ENCODE measurements at places on chromosomes 16 and 17.

- DNase-seq: no peak
Observed at GRCh38 chr16:85924675-85925074, 25.7 kb downstream of the IRF8 start.

DNA sequence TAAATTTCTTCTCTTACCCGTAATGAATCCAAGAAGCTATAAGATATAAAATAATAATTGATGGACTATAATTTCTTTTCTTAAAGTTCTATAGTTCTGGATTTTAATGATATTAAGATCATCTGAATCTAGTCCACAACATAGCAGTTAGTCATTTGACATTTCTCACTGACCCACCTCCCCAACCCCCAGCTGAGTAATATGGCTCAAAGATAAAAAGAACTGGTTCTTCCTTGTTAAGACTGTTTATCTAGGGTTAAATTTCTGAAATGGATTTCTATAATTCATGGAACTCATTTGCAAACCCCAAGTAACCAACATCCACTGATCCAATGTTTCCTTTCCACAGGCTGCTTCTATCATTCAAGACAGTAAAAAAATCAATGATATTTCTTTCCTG, 133.9 kb upstream of the SOX9 start:
- no peak for DNase-seq

DNA sequence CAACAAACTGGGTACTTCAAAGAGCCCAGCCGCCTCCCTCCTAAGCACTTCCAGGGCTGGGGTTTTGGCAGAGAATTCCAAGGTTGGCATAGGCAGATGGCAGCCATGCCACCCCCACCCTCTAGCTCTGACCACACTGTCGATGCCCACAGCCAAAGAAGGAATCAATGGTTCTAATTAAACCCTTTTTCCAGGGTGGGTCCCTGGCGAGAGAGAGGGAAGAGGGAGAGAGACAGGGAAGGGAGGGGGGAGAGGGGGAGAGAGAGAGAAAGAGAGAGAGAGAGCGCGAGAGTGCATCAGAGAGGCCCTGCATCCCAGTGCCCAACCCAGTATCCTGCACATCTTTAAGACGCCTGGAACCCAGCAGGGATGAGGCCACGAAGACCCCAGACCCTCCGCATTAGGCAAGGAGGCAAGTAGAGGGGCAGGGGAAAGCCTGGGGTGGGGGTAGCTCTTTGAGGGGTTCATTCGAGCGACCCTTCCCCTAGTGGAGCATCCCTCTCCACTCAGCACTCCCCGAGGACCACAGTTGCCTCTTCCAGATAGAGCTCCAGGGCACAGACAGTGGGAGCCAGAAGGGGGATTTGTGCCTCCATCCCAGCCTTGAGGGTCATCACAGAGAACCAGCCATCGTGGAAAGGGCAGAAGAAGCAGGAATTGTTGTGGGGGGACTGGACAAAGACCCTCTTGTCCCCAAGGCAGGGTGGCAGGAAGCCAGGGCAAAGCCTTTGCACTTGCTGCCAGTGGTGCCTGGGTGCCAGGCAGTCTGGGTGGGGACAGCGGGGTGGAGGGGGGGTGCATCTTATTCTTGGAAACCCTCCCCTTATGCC, 2.6 kb downstream of the SRCIN1 start:
- DNase-seq: no peak

DNA sequence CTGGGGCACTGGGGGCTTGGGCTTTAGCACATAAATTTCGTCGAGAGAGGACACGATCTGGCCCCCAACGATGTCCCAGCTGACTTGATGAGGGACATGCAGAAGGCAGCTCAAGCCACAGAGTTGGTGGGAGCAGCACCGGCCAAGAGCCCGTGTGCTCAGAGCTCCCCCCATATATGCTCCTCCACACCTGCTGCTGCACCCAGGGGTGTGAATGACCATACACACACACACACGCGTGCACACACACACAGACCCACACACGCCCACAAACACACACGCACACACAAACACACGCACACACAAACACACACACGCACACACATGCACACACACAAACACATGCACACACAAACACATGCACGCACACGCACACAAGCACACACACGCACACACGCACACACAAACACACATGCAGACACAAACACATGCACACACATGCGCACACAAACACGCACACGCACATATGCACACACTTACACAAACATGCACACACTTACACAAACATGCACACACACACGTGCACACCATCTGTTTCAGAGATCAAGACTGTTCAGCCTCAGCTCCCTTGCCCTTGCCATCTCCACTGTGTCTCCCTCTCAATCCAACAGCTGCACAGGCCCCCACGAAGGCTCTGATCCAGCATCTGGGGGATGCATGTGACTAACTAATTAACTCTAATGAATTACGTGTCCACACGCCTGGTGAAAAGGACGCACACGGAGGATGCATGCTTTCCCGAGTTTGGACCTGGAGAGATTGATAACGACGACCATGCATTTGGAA, 85.6 kb upstream of the TNRC6C start:
- no peak for DNase-seq

- no peak for DNase-seq
Observed at GRCh38 chr16:11949527-11949926, 7.7 kb upstream of the NPIPB2 start.

GRCh38 chr17:7177954-7178477, 1.2 kb downstream of the ASGR1 start:
- no peak for DNase-seq

DNA sequence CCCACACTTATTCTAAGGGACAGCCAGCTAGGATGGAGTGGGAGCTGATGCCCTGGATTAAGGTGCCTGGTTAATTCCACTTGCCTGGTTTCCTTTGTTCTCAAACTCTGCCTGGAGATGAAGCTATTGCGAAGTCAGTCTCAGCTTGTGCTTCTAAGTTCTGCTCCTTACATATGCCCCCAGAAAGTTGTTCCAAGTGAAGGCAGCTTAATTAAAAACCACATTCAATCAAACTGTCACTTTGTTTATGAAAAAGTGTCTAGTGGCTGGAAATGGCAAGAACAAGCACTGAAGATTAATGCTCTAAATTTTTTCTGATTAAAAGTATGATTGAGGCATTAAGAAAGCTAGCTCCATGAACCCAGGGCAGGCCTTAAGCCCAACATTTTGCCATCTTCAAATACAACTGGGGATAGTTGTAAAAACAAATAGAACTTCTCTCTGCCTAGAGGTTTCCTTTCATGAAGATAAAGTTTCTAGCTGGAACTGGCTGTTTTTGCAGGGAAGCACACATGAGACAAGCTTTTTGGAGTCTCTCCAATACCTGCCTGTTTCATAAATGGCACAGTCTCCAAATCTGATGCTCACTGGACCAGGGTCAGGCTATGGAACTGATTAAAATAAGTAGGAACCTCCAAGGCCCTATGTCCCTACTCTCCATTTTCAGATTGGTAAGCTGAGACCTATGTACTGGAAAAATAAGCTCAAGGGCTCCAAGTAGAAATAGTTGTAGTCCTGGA, 100.9 kb downstream of the GRIN2A start:
- DNase-seq: no peak

- DNase-seq: no peak
Observed at GRCh38 chr17:12592941-12593340, 72.7 kb upstream of the MYOCD start.

DNA sequence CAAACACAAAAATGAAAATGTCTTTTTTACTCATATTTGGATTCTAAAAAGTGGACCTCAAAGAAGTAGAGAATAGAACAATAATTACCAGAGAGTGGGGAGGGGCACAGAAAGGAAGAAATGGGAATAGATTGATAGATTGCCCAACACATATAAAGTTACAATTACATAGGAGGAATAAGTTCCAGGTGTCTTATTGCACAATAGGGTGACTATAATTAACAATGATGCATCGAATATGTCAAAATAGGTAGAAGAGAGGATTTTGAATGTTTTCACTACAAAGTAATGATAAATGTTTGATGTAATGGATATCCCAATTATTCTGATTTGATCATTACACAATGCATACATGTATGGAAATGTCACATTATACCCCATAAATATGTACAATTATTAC, 556.0 kb downstream of the CDH8 start:
- DNase-seq: no peak

DNA sequence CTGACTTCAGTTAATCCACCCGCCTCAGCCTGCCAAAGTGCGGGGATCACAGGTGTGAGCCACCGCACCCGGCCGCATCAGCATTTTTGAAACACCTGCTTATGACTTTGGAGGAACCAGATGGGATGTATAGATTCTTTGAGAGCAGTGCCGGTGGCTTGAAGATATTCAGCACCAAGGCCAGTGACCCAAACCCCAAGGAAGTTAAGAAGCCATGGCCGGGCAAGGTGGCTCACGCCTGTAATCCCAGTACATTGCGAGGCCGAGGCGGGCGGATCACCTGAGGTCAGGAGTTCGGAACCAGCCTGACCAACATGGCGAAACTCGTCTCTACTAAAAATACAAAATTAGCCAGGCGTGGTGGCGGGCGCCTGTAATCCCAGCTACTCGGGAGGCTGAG, 43.9 kb downstream of the TRARG1 start:
- DNase-seq: no peak

DNA sequence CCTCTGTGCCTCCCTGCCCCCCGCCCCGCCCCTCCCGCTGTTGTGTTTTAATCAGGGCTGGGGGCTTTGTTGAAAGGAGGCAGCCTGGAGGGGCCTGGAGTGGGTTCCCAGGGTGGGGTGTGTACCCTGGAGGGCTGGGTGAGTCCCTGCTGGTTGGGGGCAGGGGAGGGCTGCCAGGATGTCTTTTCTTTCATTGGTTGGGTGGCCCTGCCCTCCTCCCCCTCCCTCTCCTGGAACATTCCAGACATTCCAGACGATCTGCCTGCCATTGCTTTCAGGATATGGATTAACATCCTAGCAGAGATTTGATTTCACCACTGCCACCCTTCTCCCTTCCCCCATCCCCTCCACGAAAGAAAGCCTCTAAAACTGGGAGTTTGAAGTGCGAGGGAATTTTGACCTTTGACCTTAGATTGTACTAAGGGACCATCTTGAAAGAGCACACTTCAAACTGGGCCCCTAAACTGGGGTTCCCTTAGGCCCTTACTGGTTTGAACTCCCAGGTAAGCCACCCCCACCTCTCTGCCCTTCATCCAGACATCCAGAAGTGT, 25.3 kb downstream of the IGF2BP1 start:
- DNase-seq: no peak

GRCh38 chr17:12616161-12616560, 49.5 kb upstream of the MYOCD start:
- no peak for DNase-seq

GRCh38 chr17:73480740-73481139, 163.5 kb downstream of the SDK2 start:
- DNase-seq: no peak

DNA sequence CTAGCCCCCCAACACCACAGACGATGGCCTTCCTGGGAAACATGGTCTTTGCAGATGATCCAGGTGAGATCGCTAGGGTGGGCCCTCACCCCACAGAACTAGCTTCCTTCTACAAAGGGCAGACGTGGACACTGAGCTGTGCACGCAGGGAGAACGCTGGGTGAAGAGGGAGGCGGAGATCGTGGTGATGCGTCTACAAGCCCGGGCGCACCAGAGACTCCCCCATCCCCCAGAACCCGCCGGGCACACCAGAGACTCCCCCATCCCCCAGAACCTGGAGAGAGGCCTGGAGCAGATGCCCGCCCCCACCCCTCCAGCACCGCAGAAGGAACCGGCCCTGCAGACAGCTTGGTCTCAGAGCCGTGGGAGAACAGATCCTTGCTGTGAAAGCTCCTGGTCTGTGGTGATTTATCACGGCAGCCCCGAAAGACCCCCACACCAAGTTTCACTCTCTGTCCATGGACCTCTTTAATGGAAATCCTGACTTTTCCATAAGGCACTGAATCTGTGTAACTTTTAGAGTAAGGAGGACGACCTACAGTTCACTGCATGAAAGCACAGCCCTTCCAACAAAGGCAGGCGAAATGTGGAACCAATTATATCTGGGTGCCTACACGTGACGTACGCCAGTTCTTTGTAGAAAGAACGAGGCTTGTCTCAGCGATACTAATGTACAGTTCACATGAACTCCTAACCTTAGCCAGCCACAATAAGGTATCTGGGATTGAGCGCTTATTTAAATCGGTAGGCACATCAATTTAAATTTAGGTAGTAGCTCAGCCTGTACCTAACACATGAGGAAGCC, 88.5 kb downstream of the ANKRD11 start:
- no peak for DNase-seq

GRCh38 chr17:16191604-16192003, 23.7 kb downstream of the NCOR1 start:
- no peak for DNase-seq

GRCh38 chr16:22323959-22324786, 27.0 kb downstream of the POLR3E start:
- DNase-seq: no peak

DNA sequence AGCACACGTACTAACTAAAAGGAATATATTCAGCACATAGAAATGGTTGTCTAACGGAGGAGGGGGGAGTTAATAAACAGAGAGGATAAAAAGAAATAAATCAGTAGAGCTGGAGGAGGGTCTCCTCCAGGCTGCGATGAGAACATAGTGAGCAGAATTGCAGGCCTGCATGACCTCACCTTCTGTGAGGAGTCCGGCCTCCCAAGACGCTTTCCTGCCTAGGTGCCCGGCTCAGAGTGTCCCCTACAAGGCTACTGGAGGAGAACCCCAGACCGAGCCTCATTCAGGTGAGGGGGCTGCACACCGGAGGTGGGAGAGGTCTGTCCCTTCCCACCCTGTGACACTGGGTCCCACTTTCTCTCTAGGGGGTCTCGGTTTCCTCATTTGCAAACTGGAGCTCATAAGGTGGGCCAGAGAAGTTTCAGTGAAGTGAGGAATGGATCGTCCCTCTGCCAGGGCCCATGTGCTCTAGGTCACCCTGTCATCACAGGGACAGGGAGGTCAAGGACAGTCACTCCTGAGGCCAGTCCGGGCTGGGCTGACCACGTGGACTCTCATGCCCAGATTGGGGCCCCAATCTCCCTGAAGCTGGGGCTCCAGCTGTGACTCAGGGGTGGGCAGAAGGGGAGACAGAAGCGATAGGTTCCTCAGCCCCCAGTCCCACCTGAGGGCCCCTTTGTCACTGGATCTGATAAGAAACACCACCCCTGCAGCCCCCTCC, 3.3 kb upstream of the HBM start:
- no peak for DNase-seq

DNA sequence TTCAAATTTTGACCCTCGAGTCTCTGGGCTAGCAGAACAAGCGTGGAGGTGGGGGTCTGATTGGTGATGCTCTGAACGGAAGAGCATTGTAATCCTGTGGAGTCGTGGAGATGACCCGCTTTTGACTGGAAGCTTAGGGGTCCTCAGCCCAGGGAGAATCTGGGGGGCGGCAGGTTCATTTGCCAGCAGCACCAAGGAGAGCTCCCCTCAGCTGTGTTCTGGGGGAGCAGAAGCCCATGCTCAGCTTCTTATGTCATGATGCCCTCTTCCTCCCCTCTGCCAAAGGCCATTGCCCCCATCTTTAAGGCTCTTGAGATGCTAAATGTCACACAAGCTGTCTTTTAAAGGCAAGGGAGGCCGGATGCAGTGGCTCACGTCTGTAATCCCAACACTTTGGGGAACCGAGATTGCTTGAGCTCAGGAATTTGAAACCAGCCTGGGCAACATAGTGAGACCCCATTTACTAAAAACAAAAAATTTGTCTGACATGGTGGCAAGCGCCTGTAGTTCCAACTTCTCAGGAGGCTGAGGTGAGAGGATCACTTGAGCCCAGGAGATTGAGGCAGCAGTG, 19.3 kb downstream of the LDHD start:
- DNase-seq: no peak
